H54 (cell line): ENCODE measurements at places on chromosomes 7 and 10.

DNA sequence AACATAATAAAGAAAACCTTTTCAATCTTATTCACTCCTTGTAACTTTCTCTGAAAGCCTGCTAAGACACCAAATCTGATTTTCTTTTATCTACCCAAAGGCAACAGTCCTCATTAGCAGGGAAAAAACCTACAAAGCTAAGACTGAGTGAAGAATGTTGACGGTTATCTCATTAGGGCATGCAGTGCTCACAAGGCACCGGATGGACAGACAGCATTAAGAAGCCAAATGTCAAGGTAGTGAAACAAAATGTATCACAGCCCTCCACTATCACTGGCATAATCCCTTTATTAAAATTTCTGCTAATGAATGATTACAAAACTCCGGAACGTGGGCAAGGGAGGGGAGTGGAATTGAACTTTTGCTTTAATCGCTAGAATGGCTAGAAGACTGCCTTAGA lies 442.8 kb downstream of the NEBL start:
- DNase-seq = no peak

GRCh38 chr7:31747553-31747952 lies 60.5 kb downstream of the PPP1R17 start:
- DNase-seq = no peak

- DNase-seq = no peak
Observed at GRCh38 chr10:103473261-103473671, 5.8 kb downstream of the CALHM3 start.

DNA sequence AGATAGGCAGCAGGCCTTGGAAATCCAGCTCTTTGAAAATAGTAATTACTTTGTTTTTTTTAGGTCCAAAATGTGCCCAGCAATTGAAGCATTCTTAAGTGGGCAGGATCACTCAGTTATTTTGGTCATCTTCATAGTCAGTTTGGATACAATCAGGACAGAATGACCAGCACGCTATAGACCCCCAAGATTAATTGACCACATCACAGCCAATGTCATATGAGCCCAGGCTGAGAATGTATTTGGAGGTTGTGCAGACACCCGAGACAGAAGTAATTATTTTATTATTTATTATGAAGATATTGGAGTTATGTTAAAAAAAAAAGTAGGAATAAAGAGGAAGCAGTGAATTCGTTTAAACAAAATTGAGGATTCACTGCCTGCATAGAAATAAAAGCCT lies 93.3 kb upstream of the PFKP start:
- no peak for DNase-seq

- no peak for DNase-seq
Observed at GRCh38 chr7:14690075-14690474, 212.5 kb downstream of the DGKB start.

DNA sequence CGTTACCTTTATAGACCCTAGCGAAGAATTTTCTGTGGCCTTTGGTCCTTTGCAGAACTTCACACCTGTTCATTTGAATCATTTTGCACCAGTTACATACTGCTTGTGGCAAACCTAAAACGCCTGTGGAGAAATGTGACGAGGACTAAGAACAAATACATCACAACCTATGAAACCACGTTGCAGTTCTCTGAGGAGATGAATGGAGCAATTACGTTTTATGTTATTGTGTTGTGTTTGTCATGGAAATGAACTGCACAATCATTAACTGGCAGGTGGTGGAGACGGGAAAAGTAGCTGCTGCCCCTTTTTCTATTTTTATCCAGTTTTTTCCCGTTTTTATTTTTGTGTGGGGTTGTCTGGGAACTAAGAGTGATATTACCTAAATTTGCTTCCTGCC lies 505.5 kb downstream of the SDK1 start:
- DNase-seq = no peak

DNA sequence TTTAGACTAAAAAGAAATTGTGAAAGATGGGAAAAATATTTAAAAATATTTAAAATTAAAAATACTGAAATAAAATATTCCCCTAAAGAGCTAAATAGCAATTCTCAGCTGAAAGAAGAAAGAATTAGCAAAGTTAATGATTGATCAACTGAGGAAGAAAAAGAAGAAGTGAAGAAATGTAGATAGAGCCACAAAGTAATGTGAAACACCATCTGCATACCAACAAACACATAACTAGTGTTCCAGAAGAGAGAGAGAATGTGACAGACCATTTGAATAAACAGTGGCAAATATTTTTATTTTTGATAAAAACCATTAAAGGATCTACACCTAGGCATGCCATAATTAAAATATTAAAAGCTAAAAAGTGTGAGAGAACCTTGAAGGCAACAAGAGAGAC lies 784.5 kb upstream of the ZWINT start:
- no peak for DNase-seq

GRCh38 chr10:105675333-105675732 lies 1034.2 kb downstream of the SORCS3 start:
- DNase-seq = no peak

DNA sequence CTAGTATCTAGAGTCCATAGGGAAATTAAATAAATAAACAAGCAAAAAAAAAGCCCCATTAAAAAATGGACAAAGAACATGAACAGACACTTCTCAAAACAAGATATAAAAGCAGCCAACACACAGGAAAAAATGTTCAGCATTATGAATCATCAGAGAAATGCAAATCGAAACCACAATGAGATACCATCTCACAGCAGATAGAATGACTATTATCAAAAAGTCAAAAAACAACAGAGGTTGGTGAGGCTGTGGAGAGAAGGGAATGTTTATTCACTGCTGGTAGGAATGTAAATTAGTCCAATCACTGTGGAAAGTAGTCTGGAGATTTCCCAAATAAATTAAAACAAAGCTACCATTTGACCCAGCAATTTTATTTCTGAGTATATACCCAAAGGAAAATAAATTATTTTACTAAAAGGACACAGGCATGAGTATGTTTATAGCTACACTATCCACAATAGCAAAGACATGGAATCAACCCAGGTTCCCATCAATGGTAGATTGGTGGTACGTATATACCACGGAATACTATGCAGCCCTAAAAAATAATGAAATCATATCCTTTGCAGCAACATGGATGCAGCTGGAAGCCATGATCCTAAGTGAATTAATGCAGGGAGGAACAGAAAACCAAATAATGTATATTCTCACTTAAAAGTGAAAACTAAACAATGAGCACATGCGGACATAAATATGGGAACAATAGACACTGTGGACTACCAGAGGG lies 366.5 kb upstream of the SEMA3C start:
- no peak for DNase-seq

DNA sequence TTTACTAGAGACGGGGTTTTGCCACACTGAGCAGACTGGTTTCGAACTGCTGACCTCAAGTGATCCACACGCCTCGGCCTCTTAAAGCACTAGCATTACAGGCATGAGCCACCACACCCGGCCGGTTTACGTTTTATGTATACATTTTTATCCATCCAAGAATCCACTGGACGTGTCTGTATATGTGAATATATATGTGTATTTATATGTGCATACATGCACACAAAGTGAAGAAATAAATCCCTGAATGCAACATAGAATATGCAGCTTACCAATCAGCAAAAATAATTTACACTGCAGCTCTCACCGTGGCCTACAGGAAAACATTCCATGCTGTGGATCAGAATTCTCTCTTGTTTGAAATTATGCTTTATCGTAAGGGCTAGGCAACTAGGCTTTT lies 23.3 kb downstream of the DCLRE1C start:
- no peak for DNase-seq

DNA sequence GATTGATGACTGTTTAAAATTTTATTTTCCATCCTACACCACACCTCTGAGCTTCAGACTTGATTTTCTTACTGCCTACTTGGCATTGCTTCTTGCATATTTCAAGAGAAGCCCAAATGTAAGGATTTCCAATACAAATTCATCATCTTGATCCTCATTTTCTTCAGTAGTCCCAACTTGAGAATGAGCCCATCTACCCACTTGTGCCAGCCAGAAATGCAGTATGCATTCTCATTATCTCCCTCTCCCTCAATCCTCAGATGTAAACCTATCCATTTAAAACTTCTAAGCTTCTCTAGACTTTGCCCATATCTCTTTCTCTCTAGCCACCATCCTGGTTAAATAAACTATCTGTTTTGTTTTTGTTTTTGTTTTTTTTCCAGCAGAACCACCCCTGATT lies 22.4 kb upstream of the EGFR start:
- DNase-seq = no peak

DNA sequence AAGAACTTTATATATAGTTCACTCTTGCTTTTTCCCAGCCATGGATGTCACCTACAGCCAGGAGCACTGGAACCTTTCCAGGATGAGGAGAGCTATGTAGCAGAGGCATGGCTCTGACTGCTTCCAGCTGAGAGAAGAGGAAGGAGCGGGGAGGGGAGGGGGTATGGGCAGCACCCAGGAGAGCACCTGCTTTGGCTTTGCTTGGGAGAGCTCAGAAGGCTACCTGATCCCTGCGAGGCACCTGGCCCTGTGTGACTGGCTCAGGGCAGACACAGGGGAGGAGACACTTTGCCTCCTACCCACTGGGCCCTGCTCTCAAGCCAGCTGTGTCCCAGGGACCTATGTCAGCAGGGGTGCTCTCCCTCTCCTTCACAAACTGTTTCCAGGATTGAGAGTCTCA lies 67.1 kb downstream of the HK1 start:
- DNase-seq = no peak

DNA sequence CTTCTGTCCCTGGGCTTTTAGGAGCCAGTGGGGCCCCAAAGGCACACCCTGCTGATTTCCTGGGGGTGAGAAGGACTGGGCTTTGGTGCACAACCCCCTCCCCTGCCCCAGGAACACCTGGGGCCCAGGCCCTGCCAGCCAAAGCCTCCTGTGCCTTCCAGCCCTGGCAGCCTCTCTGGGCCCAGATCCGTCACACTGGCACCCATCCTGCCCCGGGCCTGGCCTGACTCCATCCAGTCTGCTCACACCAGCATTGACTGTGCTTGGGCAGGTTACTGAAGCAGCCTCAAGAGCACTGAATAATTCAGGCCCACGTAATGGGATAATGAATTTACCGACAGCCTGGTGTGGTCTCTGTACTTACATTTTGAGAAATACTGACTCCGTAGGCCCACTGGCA lies 12.0 kb upstream of the COMTD1 start:
- DNase-seq = no peak

DNA sequence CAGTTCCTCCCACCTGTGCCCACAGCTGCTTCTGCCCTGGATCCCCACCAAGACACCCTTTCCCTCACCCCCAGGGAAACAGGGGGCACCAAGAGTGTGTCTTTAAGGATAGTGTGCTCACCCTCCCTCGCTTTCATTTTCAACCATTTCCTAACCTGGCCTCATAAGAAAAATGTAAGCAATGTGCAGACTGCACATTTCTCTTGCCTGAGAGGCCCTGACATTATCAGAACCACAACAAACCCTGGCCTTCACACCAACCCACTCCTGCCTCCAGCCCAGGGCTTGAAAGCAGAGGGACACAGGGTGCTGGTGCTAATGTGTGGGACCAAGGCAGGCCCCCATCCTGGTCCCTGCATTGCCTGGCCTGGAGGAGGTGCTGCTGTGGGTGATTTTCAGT lies 11.0 kb upstream of the IMPDH1 start:
- DNase-seq = no peak

GRCh38 chr7:92177362-92177761 lies 1.6 kb downstream of the LRRD1 start:
- no peak for DNase-seq

DNA sequence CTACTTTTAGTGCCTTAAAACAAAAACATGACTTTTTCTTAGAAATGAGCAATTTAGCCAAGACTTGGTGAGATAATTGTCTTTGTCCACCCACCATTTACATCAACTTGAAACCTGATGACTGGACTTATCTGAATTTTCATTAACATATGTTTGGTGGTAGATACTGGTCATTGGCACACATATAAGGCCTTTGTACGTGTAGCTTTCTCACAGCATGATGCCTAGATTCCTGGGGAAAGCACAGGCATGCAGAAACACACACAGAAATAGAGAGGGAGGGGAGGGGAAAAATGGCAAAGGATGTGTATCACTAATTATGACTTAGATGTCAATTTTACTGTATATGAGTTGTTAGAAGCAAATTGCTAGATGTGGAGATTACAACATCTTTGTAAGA lies 488.4 kb downstream of the NXPH1 start:
- DNase-seq = no peak

GRCh38 chr7:102432442-102433218 lies 745 bp upstream of the ORAI2 start:
- DNase-seq = no peak

- DNase-seq = no peak
Observed at GRCh38 chr7:19099924-19100323, 17.5 kb downstream of the TWIST1 start.

- no peak for DNase-seq
Observed at GRCh38 chr7:91142743-91143142, 121.5 kb upstream of the FZD1 start.

DNA sequence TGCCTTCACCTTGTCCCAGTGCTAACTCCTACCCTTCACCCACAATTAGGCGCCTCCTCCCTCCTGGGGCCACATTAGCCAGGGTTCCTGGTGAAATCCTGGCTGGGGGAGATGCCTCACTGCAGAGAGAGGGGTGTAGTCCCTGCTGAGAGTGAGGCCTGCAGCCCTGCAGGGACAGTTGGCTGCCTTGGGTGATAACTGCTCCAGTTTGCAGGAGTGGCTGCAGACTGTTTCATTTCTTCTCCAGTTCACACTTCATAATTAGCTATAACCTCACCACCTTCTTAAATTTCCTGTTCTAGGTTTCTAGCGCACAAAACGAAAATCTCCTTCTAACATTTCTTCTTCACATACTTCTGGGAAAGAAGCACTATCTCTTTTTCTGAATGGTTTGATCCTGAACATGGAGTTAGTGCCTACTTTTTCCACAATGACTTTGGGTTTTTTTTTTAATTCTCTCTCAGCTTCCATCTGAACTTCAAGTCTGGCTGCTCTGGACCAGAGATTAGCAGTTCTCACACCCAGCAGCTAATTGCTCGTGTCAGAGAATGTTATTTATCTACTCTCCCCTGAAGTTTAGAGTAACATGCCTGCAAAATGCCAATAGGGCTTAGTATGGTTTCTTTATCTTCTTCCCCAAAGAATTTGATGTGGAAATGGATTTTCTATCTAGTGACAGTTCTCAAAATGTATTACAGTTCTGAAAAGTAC lies 15.5 kb upstream of the JAZF1 start:
- DNase-seq = no peak

GRCh38 chr10:11663763-11664555 lies 52.5 kb upstream of the USP6NL start:
- no peak for DNase-seq

- DNase-seq = no peak
Observed at GRCh38 chr10:10831085-10831484, 186.6 kb upstream of the CELF2 start.
